ENCODE measurements at places on chromosomes 5 and 9.

DNA sequence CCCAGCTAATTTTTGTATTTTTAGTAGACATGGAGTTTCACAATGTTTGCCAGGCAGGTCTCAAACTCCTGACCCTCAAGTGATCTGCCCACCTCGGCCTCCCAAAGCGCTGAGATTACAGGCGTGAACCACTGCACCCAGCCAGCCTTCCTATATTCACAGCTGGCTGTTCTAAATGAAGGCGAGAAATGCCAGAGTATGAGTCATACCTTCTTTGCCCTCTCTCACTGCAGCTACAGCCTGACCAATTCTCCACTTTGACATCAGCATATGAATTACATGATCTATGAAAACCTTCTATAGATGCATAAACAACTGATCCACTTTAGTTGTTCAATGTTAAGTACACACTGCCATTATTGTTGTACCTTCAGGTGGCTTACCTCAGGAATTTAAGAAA is 14.5 kb downstream of the APTX start:
- no peak for DNase-seq

DNA sequence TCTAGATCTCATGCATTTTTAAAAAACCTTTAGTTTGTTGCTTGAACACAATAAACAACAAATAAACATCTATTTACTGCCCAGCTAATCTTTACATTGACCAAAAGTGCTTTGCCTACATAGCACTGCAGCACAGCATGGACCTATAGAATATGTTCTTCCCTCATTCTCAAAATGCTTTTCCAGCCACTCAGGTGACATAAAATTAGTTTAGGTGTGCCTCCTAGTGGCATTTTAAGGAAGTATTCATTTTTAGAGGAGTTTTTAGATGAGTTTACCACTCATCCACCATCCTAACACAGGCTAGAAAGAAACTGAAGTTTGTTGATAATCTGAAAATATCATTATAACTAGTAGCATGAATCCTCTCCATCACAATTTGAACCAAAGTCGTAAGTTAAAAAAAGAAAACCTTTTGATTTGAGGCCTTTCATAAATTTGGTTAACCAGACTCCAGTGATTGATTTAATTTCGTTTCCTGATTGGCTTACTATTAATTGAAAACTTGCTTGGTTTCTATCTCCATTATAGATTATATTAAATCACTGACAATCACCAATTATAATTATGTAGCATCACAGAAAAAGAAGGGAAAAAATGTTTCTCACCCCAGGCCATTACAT is 12.6 kb downstream of the PLGRKT start:
- DNase-seq: no peak

GRCh38 chr9:98230304-98230703 is 25.1 kb downstream of the TBC1D2 start:
- no peak for DNase-seq

- DNase-seq: no peak
Observed at GRCh38 chr5:36841677-36842076, 34.9 kb upstream of the NIPBL start.

GRCh38 chr9:123513554-123513953 is 157.6 kb downstream of the CRB2 start:
- no peak for DNase-seq

DNA sequence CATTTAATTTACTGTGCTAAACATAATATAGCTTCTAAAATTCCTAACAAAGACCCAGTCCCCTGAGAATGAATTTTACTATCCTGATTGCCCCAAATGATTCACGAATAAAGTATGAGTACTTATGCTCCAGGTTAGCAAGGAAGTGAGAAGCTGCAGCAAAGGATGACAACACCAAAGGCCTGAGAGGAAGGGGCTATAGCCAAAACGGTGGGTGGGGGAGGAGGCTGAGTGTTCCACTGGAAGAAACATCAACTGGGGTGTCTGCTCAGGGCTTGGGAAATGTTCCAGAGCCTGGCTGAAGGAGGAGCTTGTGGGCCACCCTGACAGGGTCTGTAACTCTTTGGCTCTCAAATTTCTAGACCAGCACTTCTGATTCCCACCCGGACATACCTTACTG is 157.3 kb downstream of the ADAMTS12 start:
- DNase-seq: no peak

- no peak for DNase-seq
Observed at GRCh38 chr9:71368157-71368556, 246.7 kb upstream of the TRPM3 start.

DNA sequence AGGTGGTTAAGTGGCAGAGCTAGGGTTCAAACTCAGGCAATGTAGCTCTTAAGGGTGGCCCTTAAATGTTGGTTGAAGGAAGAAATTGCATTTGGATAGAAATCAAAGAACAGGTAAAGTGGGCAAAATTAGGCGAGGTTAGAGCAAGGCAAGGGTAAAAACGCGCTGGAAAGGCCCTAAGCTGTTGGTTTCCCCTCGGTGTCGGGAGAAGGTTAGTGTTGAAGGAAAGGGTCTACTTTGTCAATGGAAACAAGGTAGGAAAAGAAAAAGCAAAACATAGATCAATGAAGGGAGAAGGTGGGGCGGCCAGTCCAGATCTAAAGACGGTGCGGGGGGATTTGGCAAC is 431 bp downstream of the FASTKD3 start:
- DNase-seq: no peak

DNA sequence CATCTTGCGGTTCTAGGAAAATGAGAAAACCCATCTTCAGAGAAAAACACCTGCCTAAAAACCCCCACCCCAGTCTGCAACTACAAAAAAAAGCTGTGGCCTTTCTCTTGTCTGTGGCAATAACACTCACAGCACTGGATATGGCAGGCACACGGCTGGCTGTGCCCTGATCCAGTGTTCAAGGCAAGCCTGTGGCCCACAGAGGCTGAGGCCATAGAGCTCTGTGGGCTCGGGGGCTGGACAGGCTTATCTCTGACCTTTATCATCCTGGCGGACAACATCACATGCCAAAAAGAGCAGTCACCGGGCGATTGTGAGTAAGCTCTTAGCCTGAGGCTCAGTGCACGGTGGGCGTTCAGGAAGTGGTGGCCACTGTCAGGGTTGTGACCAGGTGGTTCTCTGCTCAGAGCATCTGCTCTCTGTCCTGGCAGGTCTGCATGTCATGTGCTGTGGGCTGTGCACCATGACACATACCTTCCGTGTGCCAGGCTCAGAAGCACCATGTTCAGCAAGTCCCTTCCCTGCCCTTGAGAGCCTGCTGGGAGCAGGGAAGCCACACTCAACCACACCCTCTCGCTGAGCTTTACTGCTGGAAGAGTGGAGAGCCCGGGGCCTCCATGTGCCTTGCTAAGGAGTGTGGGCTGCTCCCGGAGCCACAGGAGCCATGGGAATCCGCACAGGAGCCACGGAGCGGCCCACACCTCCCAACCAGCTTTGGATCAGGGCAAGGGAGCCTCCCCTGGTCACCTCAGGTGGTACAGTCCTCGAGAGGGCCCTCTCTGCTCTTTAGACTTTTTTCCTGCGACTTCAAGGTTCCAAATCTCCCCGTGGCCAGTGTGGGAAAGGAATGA is 34.6 kb upstream of the WDR38 start:
- DNase-seq: no peak

Data from cortex of kidney (tissue), 1 donor.